ENCODE measurements at places on chromosomes 13 and 19. TPM values are rescaled to one million over a fixed set of nuclear protein-coding genes. Genes with fewer than 3 reads are reported as not detected.
A peak's percentile ranks its signal among the peaks of the same experiment; 100 is the strongest.

GRCh38 chr13:60019119-60019993, 144.4 kb downstream of the DIAPH3 start:
- H3K27ac ChIP-seq = no peak overlapping the region
- no peaks in the 10 kb centered on the region for H3K27me3 ChIP-seq
- H3K36me3 ChIP-seq = no peaks in the 10 kb centered on the region
- H3K4me3 ChIP-seq = no peak overlapping the region
- DNase-seq = no peak
- no peaks in the 10 kb centered on the region for H3K4me1 ChIP-seq

DNA sequence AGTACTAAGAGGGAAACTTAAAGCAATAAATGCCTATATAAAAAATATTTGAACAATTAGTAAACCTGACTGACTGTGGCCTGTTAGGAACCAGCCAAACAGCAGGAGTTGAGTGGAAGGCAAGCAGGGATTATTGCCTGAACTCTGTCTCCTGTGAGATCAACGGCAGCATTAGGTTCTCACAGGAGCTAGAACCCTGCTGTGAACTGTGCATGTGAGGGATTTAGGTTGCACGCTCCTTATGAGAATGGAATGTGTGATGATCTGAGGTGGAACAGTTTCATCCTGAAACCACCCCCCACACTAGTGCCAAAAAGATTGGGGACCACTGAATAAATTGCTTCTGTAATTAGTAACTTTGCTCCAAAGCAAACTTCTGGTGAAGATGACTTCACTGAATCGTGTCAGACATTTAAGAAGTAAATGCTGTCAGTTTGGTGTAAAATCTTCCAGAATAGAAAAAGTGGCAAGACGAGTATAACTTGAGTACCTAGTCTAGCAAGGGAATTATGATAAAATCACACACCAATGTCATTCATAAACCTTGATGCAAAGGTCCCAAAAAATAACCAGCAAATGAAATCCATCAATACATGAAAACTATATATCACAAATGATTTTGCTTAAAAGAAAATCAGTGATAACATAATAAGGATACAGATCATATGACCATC, 53.8 kb downstream of the SLC6A16 start:
- no peaks in the 10 kb centered on the region for H3K27me3 ChIP-seq
- H3K4me1 ChIP-seq = no peaks in the 10 kb centered on the region
- no peaks in the 10 kb centered on the region for H3K36me3 ChIP-seq
- H3K4me3 ChIP-seq = no peak overlapping the region
- DNase-seq = no peak

GRCh38 chr13:52711286-52711685, 28.3 kb downstream of the CNMD start:
- H3K27me3 ChIP-seq = no peaks in the 10 kb centered on the region
- H3K36me3 ChIP-seq = no peaks in the 10 kb centered on the region
- no peak for DNase-seq
- H3K4me1 ChIP-seq = no peaks in the 10 kb centered on the region

DNA sequence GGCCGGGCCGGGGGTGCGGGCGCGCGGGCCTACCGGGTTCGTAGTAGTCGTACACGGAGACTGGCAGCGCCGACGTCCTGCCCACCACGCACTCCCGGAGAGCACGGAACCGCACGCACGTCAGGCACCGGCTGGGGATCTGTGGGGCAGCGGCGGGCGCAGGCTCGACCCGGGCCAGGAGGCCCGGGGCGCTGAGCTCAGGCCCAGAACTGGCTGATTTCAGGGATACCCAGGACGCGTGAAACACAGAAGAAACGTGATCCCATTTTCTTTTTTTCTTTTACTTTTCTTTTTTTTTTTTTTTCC, 9.0 kb downstream of the F2RL3 start:
- peak overlapping the region; percentile 49 for H3K4me3 ChIP-seq
- DNase-seq = no peak

DNA sequence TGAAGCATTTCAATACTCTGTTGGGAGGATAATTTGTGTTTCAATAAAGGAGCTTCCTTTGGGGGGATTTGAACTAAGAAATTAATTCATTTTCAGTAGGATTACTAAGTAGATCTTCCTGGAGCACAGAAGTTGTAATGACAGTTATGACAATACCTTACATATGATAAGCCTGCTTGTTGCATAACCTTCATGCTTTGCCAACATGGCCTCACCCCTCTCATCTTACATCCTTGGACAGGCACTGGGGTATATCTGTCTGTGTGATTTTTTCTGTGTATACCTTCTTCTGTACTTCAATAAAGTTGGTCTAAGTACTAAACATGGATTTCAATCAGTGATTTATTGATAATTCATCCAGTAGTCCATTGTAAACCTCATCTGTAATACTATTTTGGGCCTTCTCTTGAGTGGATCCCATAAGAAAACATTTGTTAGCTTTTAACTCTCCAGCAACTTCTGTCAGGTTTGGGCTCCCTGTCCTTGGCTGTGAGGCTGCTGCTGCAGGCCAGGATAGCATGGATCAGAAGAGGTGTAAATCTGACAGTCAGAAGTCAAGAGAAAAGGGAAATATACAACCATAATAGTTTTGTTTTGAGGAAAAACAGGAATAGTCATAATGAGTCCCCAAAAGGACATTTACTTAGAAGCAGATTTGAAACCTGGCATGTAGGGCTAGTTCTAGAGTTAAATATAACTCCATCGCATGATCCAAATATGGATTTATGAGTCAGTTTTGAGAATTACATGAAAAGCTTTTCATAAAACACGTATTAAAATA, 422.2 kb downstream of the KLF5 start:
- DNase-seq = no peak
- no peaks in the 10 kb centered on the region for H3K27me3 ChIP-seq
- H3K27ac ChIP-seq = no peak overlapping the region
- H3K4me1 ChIP-seq = no peaks in the 10 kb centered on the region
- no peak overlapping the region for H3K4me3 ChIP-seq

DNA sequence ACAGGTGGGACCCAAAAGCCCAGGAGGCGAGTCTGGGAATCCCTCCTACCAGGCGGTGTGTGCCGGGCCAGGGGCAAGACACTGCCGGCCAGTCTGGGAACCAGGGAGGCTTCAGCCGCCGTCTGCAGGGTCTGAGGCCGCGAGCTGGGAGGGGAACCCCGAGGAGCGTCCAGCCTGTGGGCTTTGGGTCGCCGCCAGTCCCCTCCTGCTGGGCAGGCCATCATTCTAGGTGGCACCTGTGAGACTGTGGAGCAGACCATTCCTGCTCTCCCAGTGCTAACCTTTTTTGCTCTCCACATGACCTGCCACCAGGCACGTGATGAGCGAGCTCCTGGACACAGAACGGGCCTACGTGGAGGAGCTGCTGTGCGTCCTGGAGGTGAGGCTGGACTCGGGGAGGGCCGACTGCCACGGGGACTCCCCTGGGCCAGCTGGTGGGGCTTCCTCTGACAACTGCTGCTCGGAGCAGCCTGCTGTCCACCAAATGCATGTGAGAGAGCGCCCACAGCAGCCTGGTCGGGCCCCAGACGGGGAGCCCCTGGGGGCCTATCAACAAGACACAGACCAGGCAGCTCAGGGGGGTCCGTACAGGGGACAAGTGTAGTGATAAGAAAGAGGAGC, 24.6 kb upstream of the F7 start:
- no peak overlapping the region for H3K27ac ChIP-seq
- H3K36me3 ChIP-seq = no peaks in the 10 kb centered on the region
- H3K4me1 ChIP-seq = no peaks in the 10 kb centered on the region
- H3K4me3 ChIP-seq = no peak overlapping the region

GRCh38 chr19:50044922-50045321, 19.1 kb downstream of the ZNF473 start:
- no peak for DNase-seq
- H3K27ac ChIP-seq = no peak overlapping the region
- H3K4me1 ChIP-seq = no peaks in the 10 kb centered on the region
- H3K4me3 ChIP-seq = no peak overlapping the region

DNA sequence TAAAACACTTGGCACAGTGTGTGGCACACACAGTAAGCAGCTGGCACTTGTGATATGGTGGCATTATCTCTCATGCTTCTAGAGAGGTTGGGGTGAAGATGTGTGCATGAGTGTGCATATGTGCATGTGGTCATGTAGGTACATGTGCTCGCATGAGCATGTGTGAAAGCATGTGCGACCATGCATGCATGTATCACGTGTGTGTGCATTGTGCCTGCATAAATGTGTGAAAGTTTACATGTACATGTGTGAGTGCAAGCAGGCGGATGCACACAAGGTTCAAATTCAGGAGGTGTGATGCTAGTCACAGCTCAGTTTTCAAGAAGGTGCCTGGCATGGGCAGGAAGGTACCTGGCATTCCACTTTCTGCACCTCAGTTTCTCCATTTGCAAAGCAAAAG, 59.0 kb upstream of the UQCRFS1 start:
- H3K4me3 ChIP-seq = no peak overlapping the region
- no peak for DNase-seq
- H3K27ac ChIP-seq = no peak overlapping the region
- no peaks in the 10 kb centered on the region for H3K4me1 ChIP-seq
- no peaks in the 10 kb centered on the region for H3K27me3 ChIP-seq

DNA sequence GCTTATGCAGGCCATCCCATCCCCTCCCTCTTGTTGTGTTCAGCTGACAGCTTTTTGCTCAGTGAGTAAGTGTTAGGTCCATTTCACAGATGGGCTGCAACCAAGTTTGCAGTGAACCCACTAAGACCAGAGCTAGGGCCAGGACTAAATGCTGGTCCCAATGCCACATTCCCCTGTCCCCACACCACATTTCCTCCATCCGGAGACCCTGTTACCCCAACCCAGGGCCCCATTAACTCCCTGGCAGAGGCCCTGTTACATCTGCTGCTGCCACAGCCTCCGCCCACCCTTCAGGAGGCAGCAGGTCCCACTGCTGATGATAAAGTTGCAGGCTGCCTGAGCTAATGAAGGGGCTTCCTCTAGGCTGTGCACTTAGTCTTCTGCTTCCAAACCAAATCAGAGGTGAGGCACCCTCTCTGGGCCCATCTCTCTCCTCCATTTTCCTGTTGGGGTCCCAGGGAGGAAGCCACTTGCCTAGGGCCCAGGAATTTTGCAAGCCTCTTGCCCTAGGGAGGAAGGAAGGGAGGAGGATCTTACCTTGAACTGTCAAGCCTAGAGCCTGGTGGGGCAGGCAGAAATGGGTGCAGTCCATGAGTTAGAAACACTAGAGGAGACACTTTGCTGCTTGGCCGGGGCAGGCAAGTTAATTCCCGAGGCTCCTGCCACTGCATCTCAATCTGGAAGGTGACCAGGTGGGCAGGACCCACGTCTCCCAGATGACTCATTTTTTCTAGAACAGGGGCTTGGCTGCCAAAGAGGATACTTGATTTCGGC, 3.4 kb upstream of the USF2 start:
- H3K4me3 ChIP-seq = no peak overlapping the region
- H3K36me3 ChIP-seq = no peaks in the 10 kb centered on the region
- peaks cover 16% of the 10 kb centered on the region for H3K4me1 ChIP-seq

DNA sequence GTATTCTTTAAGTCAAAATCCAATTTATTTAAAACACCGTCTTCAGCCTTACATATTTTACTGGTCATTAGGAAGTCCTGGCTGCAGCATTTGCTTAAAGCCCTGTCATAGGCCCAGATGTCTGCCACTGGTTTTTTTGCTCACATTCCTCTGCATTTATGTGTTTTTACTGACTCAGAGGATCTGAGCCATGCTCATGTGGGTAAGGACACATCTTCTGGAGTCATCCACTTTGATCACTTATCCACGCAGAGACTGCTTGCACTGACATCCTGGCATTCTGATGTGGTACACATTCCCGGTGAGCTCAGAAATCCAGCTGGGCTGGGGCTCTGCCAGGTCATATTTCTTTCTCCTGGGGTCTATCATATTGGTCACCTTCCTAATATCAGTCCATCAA, 531.7 kb upstream of the ARGLU1 start:
- no peaks in the 10 kb centered on the region for H3K36me3 ChIP-seq
- no peak for DNase-seq
- H3K27ac ChIP-seq = no peak overlapping the region
- H3K4me3 ChIP-seq = no peak overlapping the region
- no peaks in the 10 kb centered on the region for H3K27me3 ChIP-seq

DNA sequence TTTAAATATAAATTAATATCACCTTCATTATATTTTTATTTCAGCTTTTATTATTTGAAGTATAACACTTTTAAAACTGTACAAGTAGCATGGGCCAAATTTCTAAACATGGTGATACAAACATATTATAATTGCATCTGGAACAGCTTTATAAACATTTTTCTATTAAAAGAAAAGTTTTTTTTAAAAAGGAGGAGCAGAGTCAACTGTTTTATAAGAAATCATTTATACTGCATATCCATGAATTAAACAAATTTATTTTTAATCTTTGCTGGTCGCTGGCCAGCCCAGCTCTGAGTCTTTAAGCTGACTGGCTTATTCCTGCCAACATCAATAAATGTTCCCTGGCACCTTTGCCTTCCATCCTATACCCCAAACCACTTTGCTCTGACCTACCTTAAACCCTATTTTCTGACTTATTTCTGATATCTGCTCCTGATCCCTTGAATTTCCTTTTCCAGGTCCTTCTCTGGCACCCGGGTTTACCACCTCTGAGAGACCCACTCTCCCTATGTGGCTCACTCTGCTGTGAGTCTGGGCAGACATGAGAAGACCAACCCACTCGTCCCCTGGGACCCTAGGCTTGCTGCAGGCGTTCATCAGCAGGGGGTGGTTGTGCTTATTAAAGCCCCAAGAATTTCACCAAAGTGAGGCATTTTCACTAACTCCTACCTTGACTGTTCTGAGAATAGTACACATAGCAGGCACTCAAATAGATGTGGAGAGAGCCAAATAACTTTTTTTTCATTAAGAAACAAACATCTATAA, 220.3 kb downstream of the KLF12 start:
- H3K36me3 ChIP-seq = no peaks in the 10 kb centered on the region
- H3K27ac ChIP-seq = no peak overlapping the region
- DNase-seq = no peak
- no peaks in the 10 kb centered on the region for H3K27me3 ChIP-seq

Gene UNC13A
- 0.08 TPM for total RNA-seq

DNA sequence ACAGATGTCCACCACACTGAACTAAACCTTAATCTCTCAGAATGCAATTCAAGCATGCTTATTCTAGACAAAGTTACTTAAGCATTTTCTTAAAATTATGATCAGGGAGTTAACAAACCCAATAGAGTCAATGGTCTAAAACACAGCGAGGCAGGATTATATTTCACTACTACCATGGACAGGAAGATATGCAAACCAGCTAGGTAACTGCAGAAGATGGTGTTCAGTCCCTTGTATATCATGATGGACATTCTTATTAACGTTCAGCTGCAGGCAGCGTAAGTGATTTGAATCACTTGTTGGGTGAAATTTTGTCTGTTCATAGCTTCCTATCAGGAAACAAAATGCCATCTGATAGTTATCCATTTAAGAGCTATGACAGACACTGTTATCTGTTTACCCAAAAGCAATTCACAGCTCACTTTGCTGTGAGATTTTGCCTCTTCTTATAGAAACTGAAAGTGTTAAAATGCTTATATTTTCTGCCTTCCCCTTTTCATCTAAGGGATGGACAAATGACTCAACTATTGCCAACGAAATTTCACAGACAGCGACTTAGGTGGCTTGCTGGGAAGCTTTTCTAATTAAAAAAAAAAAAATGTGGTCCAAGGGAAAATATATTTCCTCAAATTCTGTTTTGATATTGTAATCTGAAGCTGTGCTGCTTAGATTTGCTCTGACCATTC, 591.9 kb downstream of the DACH1 start:
- no peak for DNase-seq
- no peak overlapping the region for H3K4me3 ChIP-seq
- H3K4me1 ChIP-seq = no peaks in the 10 kb centered on the region
- H3K36me3 ChIP-seq = no peaks in the 10 kb centered on the region
- H3K27me3 ChIP-seq = no peaks in the 10 kb centered on the region

- H3K27me3 ChIP-seq = peaks cover 7% of the 10 kb centered on the region
- H3K4me3 ChIP-seq = peak within 1 kb of the TSS; percentile 97
- no peaks in the 10 kb centered on the region for H3K36me3 ChIP-seq
- peaks cover 4% of the 10 kb centered on the region for H3K4me1 ChIP-seq
- no peak within 1 kb of the TSS for H3K27ac ChIP-seq
Measured at GRCh38 chr19:45863840-45864628, at the start of gene FOXA3. Gene FOXA3 (plus strand): TSS chr19:45864326. CDS start chr19:45864457, 131 bp downstream.
